ENCODE measurements at places on chromosomes 1 and 21.

GRCh38 chr1:64855557-64855956 lies 110.7 kb downstream of the RAVER2 start:
- DNase-seq = no peak

DNA sequence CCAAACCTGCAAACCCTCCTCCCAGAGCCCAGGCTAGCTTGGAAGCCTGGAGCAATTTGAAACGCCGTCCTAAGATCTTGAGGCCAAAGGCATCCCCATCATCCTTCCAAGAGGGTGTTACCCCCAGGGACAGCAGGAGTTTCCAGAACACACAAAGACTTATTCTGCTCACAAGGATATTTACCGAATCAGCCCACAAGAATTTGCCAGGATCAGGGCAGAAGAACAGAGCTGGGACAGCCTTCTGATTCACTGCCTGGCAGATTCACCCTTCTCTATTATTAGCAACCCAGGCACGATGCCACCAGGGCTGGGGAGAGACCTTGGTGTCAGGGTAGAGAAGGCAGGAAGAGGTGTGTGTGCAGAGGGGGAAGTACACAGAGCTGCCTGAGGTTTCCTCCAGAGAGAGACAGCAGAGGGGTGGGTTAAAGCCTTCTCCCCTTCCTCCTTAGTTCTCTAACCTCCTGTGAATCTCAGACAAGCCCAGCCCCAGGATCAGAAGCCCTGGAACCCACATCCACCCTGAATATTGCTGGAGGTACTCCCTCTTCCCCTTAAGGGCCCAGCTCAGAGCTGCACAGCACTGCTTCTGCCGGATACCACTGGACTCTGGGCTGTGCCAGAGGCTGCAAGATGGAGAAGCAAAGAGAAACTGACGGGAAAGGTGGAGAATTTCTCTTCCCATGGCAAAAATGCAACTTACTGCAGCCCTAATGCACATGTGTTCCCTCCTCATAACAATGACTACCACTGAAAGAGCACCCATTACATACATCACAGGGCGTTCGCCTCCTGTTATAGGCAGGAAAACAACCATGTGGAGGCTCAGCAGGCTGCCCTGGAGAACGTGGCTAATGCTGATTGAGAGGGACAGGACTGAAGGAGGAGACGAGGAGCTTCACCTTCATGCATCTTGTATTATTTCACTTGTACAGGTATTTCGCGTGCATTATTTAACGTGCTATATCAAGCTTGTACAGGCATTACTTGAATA lies 61.8 kb downstream of the ITPKB start:
- peak; percentile 71 for DNase-seq

GRCh38 chr1:46450160-46450517 lies 39.5 kb upstream of the DMBX1 start:
- DNase-seq = no peak

DNA sequence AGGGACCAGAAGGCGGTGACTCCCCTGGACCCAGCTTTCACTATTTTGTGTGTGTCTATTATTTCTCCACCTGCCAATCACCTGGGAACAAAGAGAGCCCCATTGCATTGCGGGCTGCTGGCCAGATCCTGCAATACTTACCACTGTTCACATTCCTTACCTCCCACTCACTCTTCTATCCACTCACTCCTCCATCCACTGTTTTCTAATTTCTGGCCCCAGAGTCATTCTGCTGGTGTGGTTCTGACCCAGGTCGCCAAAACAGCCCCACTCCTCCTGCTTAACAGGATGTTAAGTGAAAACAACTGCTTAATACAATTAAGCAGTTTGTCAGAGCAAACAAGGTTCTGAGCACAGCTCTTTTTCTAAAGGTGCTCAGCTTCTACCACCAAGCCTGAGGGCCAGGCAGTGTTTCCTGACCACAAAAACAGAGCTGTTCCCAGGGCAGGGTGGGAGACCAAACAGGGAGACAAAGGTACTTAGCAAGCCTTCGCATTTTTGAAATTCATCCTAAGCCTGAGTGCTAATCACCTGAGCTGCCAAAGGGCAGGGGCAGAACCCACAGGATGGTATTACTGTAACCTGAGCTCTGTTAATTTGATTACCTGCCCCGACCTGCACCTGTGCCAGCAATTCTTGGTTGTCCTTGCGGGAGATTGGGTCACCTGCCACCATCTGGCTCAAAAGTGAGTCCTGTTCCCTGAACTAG lies 38.5 kb upstream of the EFCAB14 start:
- no peak for DNase-seq

DNA sequence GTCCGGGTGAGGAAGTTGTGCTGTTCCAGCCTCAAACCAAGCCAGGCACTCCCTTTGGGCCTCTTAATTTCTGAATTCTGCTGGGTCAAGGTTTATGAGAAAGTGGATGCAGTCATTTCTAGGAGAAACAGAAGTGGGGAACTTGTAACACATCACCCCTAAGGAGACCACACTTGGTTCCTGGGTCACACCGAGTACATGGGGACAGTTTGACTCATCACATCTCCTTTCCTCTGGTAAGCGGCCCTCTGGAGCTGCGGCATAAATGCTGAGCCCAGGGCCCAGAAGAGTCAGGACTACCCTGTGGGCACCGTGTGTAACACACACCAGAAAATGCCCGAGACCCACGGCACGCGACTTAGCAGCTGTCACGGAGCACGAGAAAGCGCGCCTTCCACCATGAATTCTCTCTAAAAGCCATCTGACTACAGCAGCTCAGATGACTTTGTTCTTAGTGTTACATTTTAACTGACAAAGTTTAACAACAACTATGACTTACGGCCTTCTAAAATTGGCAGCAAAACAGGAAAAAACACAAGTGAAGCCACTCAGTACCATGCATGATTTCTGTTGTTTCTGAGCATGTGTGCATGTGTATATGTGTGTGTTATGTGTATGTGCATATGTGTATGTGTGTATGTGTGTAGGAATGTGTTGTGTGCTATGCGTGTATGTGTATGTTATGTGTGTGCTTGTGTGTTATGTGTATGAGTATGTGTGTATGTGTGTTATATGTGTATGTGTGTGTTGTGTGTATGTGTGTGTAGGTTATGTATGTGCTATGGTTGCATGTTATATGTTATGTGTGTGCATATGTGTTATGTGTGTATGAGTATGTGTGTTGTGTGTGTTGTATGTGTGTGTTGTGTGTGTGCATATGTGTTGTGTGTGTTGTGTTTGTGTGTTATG lies 50.8 kb downstream of the TOMM20 start:
- no peak for DNase-seq
